Stimulated activated CD8-positive, alpha-beta memory T cell treated with anti-CD3 and anti-CD28 coated beads, Interleukin-15, amount 100 ng/mL, for 4 hours (primary cell): ENCODE measurements at places on chromosomes 13 and 19.

- DNase-seq, result no peak
Observed at GRCh38 chr13:82747958-82748357, 1134.3 kb downstream of the SLITRK1 start.

GRCh38 chr19:49217382-49217781, 59.8 kb downstream of the TRPM4 start:
- no peak for DNase-seq

- DNase-seq, result no peak
Observed at GRCh38 chr13:108968566-108968965, 339.2 kb downstream of the MYO16 start.

GRCh38 chr19:2962018-2962670, 15.2 kb upstream of the TLE6 start:
- no peak for DNase-seq

DNA sequence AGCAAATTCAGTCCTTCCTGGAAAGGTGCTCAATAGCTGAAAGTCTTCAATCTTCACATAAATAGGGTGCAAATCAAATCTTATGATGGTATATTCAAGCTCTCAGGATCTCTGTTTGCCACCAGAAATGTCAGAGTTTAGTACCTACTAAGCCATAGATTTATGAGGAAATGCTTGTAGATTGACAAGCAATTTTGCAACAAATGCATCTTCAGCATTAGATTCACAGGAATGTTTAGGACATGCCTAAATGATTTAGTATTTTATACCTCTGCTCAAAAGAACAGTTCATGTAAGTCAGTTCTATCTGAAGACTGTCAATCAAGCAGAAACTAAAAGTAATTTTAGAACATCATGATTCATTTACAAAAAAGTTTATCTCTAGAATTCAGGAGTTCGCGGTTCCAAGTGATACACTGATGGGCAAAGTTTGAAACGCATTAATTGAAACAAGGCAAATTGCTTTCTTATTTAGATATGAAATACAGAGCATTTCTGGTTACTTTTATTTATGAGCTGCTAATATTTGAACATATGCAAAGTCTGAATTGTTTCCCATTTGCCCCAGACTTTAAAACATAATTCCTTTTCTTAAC, 65.7 kb downstream of the DACH1 start:
- no peak for DNase-seq
